ENCODE measurements at places on chromosomes 7 and 10. TPM values are rescaled to one million over a fixed set of nuclear protein-coding genes. Genes with fewer than 3 reads are reported as not detected.

Gene DLX6
- not detected for polyA plus RNA-seq

Gene USP6NL
- 3.2 TPM for polyA plus RNA-seq

Gene RASA4
- polyA plus RNA-seq, result 15.1 TPM

Gene UCMA
- not detected for polyA plus RNA-seq

Gene NRCAM
- polyA plus RNA-seq, result 2.6 TPM

Gene C10orf67
- not detected for polyA plus RNA-seq

Gene GTF2IRD1
- polyA plus RNA-seq, result 4.0 TPM

Gene FAM241B
- polyA plus RNA-seq, result 4.6 TPM

Gene SEPTIN14
- polyA plus RNA-seq, result not detected

Gene NUTM2A
- polyA plus RNA-seq, result 1.0 TPM

Gene TDRD1
- polyA plus RNA-seq, result 0.13 TPM

Gene NCAPG2
- 1.9 TPM for polyA plus RNA-seq

Gene ZPBP
- not detected for polyA plus RNA-seq

Gene AKR1C1
- 38.1 TPM for polyA plus RNA-seq

Gene STRA8
- polyA plus RNA-seq, result not detected

Gene TMEM236
- polyA plus RNA-seq, result 0.13 TPM

Gene TRIM73
- polyA plus RNA-seq, result 1.6 TPM

Gene GSTO1
- 145 TPM for polyA plus RNA-seq

Gene LOXL4
- polyA plus RNA-seq, result 1.5 TPM

Gene TLX1
- 0.09 TPM for polyA plus RNA-seq

Gene CTTNBP2
- polyA plus RNA-seq, result 9.2 TPM

Gene HPS1
- polyA plus RNA-seq, result 45.0 TPM

Gene TAC1
- polyA plus RNA-seq, result 2.1 TPM

Gene PCLO
- 0.55 TPM for polyA plus RNA-seq

Measured in adipose tissue (tissue), 3 donors.